Stimulated activated CD4-positive, alpha-beta T cell treated with anti-CD3 and anti-CD28 coated beads, Interleukin-1b, Interleukin-23, amount 100 ng/mL, for 48 hours (primary cell): ENCODE measurements at places on chromosomes 1 and 21.

GRCh38 chr1:206508130-206508889, 979 bp downstream of the RASSF5 start:
- no peak for DNase-seq

DNA sequence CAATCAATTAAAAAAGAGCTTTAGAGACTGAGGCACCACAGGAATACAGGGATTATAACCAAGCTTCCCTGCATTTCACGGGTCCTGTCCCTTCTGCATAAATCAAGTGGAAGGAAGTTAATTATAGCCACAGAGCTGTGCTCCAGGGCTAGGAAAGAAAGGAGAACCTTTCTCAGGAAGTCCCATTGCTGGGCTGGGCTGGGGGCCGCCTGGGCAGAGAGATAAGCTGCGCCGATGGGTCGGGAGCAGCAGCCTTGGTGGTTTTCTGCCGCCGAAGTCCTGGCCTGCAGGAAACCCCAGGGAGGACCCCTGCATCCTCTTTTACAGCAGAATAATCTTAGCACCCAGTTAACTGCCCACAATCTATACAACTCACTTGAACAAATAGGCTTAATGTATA, 12.6 kb upstream of the CD34 start:
- DNase-seq: no peak

GRCh38 chr21:46413365-46413696, 45.4 kb upstream of the DIP2A start:
- DNase-seq: no peak

GRCh38 chr1:58815686-58816071, 31.8 kb upstream of the JUN start:
- no peak for DNase-seq

- DNase-seq: no peak
Measured at GRCh38 chr1:16900751-16901150, 5.0 kb downstream of the RNU1-2 start.

DNA sequence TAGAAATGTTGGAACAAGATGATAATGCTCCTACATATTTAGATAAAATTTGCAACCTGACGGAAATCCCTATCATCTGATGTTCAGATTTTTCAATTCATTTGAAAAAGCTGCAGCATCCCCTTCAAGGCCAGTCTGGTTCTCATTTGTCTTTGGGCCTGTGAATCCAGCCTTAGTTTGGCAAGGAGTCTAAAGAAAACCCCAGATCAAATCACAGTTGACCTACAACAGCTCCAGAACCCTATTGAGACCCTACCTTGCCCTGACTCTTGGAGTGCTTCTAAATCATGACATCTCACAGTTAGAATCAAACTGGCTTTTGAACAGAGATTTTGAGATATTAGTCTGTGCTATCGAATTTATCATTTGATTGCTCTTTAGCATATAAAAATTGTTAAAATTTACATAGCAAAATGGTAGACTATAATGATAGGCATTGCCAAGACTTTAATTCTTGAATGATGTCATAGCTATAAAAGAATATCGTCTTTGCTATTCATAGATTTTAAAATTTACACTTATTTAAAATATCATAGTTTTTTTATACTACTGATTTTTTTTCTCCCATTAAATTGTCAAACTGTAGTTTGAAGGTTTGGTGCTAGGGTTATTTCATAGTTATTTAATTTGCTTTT, 2.2 kb downstream of the PPP2R5A start:
- DNase-seq: no peak

DNA sequence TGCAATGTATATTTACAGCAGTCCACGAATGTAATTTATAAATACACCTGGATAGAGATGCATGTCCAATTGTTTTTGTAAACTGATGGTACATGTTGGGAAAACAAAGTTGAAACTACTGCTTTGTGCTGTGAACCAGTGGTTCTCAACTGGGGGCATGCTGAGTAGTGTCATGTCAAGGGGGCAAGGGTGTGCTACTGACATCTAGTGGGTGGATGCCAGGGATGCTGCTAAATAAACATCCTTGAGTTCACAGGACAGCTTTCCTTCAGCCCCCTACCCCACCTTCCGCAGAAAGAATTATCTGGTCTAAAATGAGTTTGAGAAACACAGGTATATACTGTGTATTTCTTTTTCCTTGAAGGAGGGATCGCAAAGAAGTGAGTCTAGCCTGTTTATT, 95.9 kb downstream of the RASAL2 start:
- DNase-seq: no peak

- no peak for DNase-seq
Measured at GRCh38 chr21:43754948-43755781, 20.9 kb downstream of the CSTB start.

DNA sequence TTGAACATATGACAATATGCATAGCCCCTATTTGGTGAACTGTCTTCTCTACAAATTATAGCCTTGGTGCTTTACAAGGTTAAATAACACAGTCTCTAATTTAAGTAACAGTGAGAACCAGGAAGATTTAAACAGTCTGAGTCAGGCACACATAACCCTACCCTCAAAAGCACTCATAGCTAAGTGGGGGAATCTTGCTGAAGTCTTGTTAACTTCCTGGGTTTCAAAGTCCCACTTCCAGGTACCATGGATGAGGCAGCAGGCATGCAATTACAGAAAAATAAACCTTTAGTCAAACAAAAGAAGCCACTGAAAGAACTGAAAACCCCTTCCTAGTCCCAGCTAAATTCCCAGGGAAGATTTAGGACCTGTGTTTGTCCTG, 147.6 kb downstream of the PBX1 start:
- DNase-seq: no peak

DNA sequence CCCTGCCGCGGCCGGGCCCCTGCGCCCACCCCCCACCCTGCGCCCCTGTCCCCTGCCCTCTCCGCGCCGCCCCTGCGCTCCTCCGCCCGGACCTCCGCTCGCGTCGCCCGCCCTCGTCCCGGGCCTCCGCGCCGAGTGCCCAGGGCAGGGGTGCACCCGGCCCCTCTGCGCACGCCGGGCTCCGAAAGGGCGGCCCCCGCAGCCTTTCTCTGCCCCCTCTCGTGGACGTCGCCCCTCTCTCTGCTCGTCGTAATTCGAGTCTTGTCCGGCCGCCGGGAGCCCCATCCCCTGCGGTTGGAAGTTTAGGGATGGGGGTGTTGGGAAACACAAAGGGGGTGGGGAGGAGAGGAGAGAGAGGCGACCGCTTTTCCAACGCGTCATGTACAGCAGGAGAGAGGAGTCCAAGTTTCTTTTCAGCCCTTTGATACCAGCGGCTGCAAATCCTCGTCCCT, 407 bp downstream of the GALNT2 start:
- DNase-seq: no peak

DNA sequence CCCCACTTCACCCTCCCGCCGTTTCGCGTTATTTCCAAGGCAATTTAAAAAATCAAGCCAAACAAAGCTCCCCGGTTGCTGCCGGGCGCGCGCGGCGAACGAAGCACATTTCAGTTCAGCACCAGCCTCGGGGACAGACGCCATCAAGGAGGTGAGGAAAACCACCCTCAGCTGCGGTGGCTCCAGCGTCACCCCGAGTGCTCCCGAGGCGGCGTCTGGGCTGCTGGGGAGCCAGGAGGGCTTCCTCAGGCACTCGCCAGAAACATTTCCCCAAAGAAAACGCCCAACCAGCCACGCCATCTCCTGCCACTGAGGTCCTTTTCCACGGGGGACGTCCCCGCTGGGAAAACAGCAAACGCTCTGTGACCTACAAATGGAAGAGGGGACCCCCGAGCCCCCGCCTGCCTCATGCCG, 623 bp downstream of the GNG4 start:
- peak; percentile 59 for DNase-seq

GRCh38 chr1:66890621-66891020, 34.0 kb downstream of the DNAI4 start:
- DNase-seq: no peak

DNA sequence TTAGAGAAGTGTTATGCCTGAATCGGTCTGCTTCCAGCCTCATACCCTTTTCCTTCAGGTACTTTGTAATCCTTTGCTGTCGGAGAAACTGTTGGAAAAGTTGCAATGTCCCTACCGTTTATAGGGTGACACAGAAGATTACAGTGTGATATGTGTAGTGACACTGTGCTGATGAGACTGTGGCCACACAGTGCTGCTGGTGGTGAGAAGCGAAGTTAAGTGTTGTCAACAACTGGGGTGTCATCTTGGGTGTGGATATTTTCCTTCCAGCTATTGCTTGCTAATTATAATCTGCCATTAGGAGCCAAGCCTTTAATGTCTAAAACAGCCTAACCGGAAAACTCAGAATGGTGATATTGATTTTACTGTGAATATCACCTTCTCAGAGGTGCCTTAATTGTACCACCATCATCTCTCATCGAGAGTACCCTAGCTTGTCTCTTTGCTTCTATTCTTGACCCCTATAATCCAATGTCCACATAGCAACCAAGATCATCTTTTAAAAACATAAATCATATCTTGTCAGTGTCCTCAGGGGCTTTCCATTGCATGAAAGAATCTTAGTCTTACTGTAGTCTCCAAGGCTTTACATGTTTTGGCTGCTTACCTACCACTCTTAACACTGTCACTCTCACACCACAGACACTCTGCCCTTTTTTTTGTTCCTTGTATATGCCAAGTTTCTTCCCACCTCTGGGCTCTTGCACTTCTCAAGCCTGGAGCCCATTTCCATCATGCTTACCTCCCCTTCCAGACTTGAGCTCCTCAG, 89.4 kb upstream of the PGD start:
- DNase-seq: no peak

GRCh38 chr21:15809818-15810217, 80.0 kb downstream of the USP25 start:
- no peak for DNase-seq

DNA sequence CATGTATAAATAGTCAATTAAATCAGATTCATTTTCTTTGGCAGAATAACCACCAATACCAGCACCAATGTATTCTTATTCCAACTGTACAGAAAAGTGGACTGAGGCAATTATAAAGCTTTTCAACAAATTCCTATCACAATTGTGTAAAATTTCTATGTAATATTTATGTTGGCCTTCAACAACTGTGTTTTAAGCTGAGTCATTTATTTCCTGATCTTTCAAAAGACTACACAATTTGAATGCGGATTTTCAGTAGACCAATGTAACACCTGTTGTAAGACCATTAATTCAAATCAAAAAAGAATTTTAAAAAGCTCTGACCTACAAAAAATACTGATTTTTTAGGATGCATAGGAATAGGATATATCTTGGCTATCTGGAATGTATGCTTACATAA, 25.5 kb downstream of the GPATCH2 start:
- DNase-seq: no peak

DNA sequence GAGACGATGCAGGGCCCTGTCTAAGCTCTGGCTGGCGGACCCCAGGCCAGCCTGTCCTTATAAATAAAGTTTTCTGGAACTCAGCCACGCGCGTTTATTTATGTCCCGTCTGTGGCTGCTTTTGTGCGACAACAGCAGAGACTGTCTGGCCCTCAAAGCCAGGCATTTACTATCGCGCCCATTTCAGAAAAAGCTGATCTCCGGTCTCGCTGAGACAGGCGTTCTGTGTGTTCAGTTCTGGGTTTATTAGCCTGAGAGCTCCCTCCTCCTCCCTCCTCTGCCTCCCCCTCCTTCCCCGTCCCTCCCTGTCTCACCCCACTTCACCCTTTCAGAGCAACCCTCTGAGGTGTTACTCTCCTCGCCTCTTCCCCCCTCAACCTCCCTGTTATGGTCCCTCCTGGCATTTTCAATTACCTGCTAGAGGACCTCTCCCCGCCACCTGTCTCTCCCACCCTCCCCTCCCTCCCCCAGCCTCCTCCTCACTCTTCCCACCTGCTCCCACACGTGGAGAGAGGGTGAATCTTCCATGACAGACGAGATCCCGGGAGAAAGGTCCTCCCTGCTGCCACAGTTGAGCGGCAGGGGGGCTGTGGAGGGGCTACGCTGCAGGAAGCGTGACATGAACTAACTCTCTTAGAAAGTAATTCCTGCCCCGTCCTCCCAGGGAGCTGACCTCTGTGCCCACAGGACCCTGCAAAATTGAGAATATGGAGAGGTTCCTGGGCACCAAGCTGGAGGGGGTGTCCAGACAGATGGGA, 59.9 kb downstream of the SPSB1 start:
- no peak for DNase-seq

DNA sequence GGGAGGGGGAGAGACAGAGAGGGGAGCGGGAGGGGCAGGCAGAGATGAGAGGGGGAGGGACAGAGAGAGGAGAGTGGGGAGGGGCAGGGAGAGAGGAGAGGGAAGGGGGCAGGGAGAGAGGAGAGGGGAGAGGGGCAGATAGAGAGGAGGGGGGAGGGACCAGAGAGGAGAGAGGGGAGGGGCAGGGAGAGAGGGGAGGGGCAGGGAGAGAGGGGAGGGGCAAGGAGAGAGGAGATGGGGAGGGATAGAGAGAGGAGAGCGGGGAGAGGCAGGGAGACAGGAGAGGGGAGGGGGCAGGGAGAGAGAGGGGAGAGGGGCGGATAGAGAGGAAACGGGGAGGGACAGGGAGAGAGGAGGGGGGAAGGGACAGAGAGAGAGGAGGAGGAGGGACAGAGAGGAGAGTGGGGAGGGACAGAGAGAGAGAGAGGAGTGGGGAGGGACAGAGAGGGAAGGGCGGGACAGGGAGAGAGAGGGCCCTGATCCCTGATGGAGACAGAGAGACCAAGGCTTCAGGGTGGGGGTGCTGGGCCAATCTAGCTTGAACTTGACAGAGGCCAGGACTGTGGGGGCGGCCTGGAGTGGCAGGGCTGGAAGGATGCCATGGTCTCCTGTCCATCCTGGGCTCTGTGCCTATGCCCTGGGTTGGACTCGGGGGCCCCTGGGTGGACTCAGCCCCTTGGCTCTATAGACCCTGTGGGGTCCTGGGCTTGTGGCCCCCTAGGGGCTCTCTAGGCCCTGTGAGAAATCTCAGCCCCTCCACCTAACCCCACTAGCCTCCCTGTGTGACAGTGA, 43.6 kb downstream of the DMRTB1 start:
- no peak for DNase-seq

- DNase-seq: no peak
Measured at GRCh38 chr1:89894210-89895201, 73.7 kb downstream of the LRRC8D start.

GRCh38 chr1:239835946-239836440, 255.7 kb upstream of the FMN2 start:
- DNase-seq: no peak

DNA sequence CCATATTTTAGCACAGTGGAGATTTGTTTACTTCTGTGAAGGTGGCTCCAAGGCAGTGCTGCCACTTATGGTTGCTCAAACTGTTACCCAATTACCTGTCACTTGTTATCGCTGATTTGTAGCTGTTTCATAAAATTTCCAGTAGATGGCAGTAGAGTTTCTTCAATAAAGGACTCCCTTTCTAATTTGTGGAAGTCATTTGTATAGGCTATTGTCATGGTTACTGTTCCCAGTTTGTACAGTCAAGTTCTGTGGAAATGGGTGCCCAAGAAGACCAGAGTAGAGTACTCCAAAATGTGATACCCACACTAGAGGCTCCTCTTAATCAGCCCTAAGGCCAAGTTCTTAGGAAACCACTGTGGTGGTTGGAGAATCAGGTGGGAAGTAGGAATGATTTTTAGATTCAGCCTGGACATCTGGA, 186.1 kb downstream of the CLEC20A start:
- DNase-seq: no peak

DNA sequence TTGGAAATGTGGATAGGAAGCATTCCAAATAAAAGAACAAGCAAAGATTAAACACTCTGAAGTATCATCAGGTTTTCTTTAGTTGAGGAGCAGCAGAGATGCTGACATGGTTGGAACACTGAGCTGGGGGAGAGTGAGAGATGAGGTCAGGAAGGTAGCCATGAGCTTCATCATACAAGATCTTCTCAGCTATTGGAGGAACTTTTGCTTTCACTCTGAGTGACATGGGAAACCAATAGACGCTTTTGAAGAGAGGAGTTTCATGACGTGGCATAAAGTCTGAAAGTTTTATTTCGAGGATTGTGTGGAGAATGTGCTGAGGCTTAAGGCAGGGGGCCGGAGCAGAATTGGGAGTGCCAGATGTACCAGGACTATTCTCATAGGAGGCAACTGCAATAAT, 616.2 kb upstream of the CAMK1G start:
- no peak for DNase-seq
